ENCODE measurements at places on chromosomes 5 and 9. TPM values are rescaled to one million over a fixed set of nuclear protein-coding genes. Genes with fewer than 3 reads are reported as not detected.

Gene S1PR3
- polyA plus RNA-seq = 24.6 TPM

Gene COL27A1
- 35.4 TPM for polyA plus RNA-seq

Gene SHOC1
- 0.11 TPM for polyA plus RNA-seq

Gene DIPK1B
- 18.2 TPM for polyA plus RNA-seq

Gene FOXD4L4
- not detected for polyA plus RNA-seq

Gene CDC20B
- polyA plus RNA-seq = not detected

Gene CD72
- 2.6 TPM for polyA plus RNA-seq

DNA sequence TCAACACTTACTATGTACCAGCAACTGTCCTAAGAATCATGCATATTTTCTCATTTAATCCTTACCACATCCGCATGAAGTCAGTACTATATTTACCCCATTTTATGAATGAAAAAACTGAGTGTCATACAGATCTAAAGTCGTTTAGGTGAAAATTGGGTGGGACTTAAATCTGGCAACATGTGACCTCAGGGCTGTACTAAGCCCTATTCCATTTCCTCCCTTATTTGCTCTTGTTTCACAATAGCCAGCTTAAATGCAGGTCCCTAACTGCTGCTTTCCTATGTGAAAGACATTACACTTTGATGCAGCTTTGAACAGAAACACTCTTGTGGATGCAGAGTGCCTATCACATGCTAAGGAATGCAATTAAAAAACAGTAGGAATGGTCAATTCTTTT, 2.5 kb upstream of the RAB14 start:
- DNase-seq = no peak

GRCh38 chr5:1786621-1787471, 12.8 kb downstream of the MRPL36 start:
- no peak for DNase-seq

DNA sequence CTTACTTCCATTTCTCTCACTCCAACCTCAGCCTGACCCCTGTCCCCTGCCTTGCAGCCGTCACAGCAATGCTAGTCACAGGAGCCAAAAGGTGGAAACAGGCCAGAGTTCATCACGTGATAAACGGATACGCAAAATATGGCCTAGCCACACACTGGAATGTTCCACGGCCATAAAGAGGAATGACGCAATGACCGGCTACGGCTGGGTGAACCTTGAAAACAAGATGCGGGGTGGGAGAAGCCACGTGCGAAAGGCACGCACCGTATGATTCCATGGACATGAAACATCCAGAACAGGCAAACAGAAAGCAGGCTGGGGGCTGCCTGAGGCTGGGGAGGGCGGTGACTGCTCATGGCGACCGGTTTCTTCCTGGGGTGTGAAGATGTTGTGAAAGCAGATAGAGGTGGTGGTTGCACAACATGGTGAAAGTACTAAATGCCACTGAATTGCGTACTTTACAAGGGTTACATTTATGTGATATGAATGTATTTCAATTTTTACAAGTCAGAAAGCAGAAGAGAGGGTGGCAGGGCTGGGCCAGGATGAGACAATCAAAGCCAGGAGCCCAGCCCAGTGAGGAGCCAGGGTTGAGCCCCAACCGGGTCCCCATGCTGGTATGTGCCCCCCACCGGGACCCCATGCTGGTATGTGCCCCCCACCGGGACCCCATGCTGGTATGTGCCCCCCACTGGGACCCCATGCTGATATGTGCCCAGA, 117.8 kb upstream of the SARDH start:
- DNase-seq = no peak

DNA sequence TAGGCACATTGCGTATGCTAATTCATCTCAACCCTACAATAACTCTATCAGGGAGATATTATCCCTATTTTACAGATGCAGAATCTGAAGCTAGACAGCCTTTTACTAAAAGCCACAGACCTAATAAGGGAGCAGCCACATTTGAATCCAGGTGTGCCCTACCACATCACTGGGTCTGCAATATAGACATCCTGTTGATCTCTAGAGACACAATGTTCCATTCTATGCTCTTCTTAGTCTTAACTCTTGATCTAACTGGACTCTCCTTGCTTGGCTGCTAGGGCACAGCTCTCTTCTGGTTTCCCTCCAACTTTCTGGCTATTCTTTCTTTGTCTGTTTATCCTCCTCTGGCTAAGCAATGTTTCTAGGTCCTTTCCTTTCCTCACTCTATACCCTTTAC, 1.4 kb upstream of the SPATA6L start:
- DNase-seq = no peak

- DNase-seq = no peak
Observed at GRCh38 chr5:10648806-10649665, 85.2 kb downstream of the ANKRD33B start.

DNA sequence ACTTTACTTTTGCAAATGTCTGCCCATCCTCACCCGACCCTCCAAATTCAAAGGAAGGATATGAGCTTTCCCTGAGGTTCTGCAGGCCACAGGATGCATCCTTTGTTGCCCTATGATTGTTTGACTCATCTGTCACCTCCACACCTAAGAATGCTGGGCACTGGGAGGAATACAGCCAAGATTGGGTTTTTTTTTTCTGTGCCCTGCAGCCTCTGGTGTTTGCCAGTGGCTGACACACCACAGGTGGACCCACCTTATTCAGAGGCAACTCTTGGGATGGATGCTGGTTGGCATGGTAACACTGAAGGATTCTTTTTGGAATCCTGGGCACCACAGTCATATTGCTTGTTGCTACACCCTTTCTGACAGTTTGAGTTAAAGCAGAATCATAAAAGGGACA, 29.7 kb downstream of the C9orf152 start:
- no peak for DNase-seq

- no peak for DNase-seq
Observed at GRCh38 chr5:139740138-139740991, 55.2 kb upstream of the PSD2 start.

GRCh38 chr5:57716661-57717060, 234.1 kb upstream of the ACTBL2 start:
- DNase-seq = no peak

DNA sequence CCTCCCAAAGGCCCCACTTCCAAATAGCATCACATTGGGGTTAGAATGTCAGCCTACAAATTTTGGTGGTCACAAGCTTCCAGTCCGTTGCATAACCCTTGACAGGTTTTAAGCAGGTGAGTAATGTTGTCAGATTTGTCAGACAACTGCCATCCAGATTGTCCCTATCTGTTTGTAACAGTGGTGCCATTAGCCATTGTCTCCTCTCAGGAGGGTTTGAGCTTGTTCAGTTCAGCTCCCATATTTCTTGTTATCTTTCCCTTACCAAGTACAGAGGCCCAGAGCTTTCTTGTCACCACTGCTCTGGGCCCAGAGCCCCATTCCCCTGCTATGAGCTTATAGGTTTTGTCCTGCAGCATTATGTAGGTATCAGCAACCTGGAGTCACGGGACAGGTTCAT, 14.8 kb upstream of the GSN start:
- no peak for DNase-seq

All from forelimb muscle (tissue), 1 donor.